AML-193 (cell line): ENCODE measurements at places on chromosomes 6 and 20.

DNA sequence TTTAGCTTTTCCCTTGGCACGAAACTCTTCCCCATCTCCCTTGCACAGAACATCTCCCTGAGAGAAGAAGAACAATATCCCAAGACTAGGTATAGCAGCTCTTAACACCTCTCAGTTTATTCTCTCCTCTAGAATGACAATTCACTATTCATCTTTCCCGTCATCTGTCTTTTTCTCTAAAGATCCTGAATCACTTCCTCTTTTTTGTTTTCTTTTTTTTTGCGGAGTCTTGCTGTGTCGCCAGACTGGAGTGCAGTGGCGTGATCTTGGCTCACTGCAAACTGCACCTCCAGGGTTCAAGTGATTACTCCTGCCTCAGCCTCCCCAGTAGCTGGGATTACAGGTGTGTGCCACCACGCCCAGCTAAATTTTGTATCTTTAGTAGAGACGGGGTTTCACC, 574.4 kb upstream of the MAP3K7 start:
- DNase-seq = no peak

DNA sequence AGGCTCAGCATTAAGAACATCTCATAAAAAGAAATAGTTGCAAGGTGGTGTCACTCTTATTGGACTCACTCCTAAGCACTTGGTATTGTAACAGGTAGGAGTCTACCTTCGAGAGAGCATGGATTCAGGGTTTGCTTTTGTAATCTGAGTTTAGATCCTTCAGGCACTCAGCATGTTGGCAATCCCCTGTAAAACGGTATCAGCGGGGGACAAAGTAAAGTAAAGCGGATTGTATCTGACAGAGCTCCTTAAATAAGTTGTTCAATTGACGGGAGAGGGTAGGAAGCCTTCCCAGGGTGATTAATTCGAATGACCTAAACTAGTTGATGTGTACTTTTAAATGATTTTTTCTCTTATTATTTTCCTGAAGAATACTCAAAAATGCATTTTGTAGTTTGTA, 869.8 kb upstream of the EPHA7 start:
- DNase-seq = no peak

DNA sequence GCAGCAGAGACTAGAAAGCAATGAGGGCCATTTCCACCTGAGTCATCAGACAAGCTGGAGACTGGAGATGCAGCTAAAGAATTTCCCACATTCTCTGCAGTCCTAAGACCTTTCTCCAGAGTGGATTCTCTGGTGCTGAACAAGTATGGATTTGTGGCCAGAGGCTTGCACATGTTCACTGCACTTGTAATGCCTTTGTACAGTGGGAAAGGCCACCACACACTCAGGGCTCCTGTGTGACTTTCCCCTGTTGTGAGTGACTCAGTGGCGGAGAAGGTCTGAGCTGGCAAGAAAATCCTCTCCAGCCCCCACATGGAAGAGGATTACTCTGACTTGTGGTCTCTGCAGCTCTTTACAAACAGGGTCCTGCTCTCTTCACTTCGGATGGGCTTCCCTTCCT, 192.3 kb downstream of the C6orf118 start:
- no peak for DNase-seq

GRCh38 chr6:25652007-25652515, at the start of gene SCGN:
Gene SCGN, plus strand, starts transcription at chr6:25652215. Its CDS starts 189 bp downstream, at chr6:25652404.
- no peak for DNase-seq

- no peak for DNase-seq
These were observed 72.5 kb upstream of the SULF2 start for GRCh38 chr20:47857569-47858464.

GRCh38 chr6:42984924-42985475, 630 bp downstream of the PPP2R5D start:
- DNase-seq = no peak

GRCh38 chr6:84671183-84671582, 93.2 kb downstream of the TBX18 start:
- DNase-seq = no peak

GRCh38 chr20:57212534-57213276, 53.7 kb downstream of the BMP7 start:
- no peak for DNase-seq

GRCh38 chr6:81556551-81556950, 195.9 kb downstream of the TENT5A start:
- DNase-seq = no peak

GRCh38 chr6:17018425-17018824, 83.4 kb upstream of the STMND1 start:
- no peak for DNase-seq

GRCh38 chr6:82197784-82198183, 49.8 kb downstream of the IBTK start:
- DNase-seq = no peak

DNA sequence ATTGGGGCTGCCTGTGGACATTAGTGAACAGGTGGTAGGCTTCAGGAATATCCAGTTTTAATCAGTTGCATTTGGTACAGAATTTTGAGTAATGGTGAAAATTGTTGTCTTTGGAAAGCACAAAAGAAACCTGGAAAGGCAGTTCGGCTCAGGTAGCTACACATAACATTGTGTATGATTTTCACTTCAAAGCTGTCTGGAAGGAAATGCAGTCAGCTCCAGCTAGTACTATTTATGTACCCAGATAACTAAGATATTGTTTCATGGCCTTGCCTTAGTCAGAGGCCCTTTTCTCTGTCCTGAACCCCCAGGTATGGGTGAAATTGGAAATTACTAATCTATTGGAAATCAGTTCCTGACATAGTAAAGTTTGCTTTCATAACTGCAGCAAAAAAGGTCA, 195.6 kb upstream of the UST start:
- no peak for DNase-seq

GRCh38 chr20:62246872-62247652, 8.7 kb downstream of the OSBPL2 start:
- no peak for DNase-seq

DNA sequence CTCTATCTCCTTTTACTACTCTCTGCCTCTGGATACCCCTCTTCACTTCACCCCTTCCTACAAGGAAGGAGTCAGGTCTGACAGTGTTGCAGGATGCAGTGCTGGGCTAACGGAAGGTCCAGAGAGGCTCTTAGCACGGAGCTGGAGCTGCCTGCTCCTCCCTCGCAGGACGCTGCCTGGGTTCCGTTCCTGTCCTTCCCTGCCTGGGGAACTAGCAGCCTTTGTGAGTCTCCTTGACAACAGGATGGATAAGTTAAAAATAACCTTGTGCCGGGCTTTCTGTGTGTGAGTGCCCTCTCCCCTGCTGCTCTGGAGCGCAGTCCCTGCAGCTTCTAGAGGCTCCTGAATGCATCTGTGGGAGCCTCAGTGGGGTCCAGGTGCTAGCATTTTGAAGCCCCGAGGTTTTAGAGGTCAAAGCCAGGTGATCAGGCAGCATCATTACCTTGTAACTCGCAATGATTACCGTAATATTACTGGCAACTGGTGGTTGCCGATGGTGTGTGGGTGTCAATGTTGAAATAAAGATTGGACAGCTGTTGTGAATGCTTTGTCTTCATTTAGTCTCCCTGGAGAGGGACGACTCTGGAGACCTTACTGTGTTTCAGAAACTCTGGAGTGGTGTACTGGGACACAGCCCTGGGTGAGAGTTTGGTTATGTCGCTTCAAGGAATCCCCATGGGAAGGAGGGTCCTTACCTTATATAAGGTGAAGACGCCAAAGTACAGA, 44.4 kb downstream of the CDS2 start:
- DNase-seq = no peak

GRCh38 chr6:9564021-9564420, 850.9 kb downstream of the TFAP2A start:
- no peak for DNase-seq

GRCh38 chr20:10359621-10360040, 74.4 kb downstream of the MKKS start:
- DNase-seq = no peak
